GF-D8 (cell line): ENCODE measurements at places on chromosomes 11 and 22.

DNA sequence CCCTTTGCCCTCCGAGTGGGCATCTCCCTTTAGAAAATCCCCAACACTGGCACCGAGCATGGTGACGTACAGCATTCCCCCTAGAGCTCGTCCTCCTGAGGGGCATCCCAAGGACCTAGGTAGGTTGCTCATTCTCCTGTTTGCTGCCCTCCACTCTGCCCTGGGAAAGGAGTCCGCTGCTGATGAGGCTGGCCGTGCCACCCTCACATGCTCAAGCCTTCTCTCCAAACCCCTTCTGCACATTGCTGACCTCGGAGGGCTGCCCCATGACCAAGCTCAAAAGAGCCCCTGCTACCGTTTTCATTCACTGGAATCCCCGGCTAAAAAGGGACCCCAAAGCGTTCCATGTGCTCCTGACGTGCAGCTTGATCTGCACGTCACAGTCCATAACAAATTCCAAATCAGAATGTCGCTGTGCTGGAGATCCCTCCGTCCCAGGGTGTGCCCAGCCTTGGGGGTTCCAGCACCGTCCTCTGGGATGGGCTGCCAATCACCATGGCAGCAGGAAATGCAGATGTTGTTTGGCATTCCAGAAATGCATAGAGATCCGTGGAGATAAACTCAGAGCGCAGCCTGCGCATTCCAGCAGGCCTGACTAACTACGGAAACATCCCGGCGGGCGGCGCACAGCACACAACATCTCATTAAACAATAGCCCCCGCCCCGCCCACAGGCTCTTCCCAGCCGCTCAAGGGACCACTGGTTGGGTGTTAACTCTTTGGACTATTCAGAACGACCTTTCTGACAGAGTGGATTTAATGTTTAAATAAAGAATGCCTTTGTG is 26.3 kb upstream of the GNB1L start:
- DNase-seq = no peak

DNA sequence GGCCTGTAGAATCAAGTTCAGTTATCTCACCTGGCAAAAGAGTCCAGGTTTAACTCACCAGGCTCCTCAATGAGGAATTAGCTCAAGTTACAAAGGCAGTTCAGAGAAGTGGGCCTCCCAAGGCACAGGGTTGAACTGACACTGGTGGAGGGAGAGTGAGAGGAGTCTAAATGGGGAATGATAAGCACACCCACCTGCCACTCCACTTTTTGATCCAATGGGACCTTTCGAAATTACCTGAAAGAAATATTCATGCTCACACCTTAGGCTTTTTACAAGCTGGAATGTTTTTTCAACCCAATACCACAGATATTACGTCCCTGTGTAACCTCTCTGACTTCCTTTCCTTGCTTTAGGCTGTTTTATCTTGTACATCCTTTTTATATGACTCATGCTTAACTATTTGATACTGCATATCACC is 642.7 kb upstream of the TENM4 start:
- DNase-seq = no peak

GRCh38 chr11:11267312-11267711 is 85.7 kb downstream of the CSNK2A3 start:
- DNase-seq = no peak

DNA sequence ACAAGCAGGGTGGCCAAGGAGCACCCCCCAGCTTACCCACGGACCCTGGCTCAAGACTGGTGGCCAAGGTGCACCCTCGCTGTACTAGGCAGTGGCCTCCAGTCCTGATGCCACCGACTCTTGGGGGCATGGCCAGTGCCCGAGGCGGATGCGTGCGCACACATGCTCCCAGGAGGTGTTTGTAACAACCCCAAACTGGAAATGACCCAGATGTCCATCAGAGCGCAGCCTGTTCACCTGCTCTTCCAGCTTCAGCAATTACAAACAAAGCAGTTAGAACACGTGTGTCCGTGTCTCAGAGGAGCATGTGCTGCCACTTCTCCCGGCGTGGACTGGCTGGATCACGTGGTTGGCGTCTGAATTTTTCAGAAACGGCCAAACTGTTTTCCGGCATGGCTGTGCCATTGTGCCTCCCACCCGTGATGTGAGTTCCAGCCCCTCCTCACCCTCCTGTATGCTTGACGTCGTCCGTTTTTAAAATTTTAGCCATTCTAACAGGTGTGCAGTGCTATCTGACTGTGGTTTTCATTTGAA is 7.1 kb upstream of the MUC6 start:
- DNase-seq = no peak

DNA sequence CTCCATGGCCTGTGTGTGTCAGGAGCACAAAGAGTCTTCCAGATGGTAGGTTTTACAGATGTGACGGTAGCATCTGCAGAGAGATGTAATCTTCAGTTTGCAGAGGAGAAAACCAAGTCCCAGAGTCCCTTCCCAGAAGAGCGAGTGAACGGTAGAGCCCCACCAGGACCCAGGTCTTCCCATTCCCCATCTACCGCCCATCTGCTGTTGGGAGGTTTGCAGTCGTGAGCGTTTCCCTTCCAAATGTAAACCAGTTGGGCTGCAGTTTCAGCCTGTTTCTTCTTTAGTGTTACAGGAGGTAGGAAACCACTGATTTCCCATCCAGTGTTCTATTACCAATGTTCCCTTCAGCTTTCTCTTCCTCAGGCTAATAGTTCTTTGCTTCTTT is 24.0 kb downstream of the PANX1 start:
- no peak for DNase-seq

DNA sequence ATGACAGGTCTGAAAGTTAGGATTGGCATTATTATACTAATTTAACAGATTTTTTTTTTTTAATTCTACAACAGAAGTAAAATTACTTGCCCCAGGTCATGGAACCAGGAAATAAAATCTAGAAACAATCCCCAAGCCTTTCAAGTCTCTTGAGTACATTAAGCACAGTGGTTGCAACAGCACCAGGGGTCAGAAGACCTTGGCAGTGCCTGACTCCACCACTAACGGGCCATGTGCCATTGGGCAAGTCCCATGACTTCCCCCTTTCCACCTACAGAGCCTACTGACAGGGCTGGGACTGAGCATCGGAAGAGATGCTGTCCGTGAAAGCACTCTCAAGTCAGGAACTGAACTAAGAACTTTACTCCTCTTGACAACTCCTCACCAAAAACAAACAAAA is 98.6 kb upstream of the AKIP1 start:
- DNase-seq = no peak

- no peak for DNase-seq
These were observed 9.9 kb downstream of the MTMR2 start for GRCh38 chr11:95913830-95914615.

DNA sequence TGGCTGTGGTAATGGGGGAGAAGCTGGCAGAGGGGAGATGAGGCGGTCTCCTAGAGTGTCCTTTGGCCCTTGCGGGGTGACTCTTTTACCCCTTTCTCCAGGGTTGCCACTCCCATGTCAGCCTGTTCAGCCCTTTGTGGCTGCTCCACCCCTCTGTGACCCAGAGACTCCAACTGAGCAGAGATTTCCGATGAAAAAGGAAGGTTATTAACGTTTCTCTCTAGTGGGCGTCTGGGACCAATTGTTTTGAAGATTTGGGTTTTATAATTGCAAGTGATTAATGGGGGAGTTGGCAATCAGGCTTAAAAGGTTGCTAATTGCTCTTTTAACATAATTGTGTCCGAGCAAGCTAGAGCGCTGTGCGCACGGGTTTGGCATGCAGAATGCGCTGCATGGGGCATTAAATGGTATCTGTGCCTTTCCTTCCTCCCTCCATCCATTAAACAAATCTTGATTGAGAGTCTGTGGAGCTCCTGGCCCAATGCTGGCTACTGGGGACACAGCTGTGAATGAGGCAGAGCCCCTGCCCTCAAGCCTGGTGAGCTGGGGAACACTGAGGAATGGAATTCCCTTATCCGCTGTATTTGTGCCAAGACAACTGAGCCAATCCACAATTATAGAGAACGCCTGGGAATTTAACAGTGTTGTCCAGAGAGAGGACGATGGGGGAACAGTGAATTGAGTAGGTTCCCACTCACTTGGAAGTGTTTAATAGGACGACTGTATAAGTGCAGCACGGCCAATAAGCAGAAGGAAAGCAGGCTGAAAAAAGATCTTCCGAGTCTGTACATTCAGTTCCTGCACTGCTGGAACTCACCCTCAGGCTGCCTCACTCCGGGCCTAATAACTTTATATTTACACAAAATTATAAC is 295.9 kb downstream of the MIAT start:
- DNase-seq = no peak

- peak; percentile 67 for DNase-seq
These were observed 10.9 kb upstream of the APOBEC3C start for GRCh38 chr22:39003165-39003638.

GRCh38 chr11:118057251-118058145 is 19.4 kb upstream of the TMPRSS4 start:
- no peak for DNase-seq

DNA sequence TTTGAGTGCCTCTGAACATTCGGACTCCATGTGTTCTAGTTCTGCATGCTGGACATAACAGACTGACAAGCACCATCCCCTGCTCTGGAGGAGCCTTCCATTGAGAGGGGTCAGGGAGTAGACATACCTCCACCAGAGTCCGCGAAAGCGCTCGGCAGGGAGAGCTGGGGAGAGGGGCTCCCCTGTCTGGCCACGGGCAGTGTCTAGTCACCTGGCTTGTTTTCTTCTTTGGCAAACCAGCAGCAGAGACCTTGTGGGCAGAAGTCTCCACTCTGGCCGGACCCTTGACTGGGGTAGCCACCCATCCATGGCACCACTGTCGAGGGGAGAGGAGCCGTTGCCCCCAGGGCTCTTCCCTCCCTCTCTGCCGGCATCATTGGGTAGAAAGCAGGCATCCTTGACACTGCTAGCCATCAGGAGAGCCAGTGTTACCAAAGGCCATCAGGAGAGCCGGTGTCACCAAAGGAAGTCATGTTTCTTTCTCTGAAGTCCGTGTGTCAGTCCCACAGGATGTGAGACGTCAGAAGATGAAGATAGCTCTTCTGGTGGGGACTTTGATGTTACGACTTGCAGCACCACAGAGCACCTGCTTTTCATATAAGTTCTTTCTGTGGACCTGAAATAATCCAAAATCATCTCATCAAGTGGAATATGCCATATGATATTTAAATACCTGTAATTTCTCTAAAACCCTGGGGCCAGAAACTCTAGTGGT is 305.6 kb downstream of the TBC1D22A start:
- DNase-seq = no peak

GRCh38 chr11:9049959-9050358 is 41.4 kb downstream of the SCUBE2 start:
- DNase-seq = no peak

DNA sequence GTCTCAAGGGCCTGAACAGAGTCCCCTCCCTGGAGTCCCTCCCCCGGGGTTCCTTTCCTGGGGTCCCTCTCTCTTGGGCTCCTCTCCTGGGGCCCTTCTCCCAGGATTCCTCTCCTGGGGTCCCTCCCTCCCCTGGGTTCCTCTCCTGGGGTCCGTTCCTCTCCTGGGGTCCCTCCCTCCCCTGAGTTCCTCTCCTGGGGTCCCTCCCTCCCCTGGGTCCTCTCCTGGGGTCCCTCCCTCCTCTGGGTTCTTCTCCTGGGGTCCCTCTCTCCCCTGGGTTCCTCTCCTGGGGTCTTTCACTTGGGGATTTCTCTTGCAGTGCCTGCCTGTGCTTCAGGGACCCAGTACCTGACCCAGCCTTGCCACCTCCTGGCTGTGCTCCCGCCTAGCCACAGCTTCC is 386.1 kb downstream of the TBC1D22A start:
- DNase-seq = no peak

DNA sequence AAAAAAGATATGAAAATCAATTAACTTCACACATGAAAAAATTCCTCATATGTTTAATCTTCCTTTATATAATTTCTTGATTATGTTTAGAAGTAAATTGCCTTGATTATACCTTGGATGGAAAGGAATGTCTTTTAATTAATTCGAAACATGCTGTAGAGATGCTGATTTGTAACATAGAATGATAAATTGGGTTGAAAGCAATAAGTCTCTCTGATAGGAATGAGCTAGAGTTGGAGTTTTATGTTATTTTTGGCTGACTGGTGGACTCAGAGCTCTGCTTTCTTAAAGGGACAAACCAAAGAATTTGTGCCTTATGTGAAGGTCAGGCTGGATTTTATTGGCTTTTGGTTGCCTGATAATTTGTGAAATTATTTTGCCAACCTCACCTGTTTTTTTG is 94.7 kb upstream of the RAG2 start:
- DNase-seq = no peak

DNA sequence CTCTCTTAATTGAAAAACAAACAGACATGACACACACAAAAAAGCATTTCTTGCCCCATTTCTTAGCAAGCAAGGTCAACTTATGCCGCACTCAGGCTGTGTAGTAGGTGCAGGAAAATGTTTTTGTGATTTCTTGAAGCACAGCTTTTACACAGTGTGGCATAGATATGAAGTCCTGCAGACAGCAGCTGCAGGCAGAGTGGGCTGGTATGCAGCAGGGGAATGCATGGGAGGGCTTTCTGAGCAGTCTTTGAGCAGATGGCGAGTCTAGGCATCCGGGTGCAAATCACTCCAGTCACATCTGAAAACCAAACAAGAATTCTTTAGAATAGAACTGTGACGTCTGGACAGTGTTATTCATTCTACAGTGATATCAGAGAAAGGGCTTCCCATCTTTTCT is 87.5 kb downstream of the BLID start:
- DNase-seq = no peak

GRCh38 chr11:85750646-85751045 is 60.3 kb downstream of the SYTL2 start:
- DNase-seq = no peak

- DNase-seq = no peak
These were observed 1328.7 kb upstream of the RAG2 start for GRCh38 chr11:37926772-37927171.

DNA sequence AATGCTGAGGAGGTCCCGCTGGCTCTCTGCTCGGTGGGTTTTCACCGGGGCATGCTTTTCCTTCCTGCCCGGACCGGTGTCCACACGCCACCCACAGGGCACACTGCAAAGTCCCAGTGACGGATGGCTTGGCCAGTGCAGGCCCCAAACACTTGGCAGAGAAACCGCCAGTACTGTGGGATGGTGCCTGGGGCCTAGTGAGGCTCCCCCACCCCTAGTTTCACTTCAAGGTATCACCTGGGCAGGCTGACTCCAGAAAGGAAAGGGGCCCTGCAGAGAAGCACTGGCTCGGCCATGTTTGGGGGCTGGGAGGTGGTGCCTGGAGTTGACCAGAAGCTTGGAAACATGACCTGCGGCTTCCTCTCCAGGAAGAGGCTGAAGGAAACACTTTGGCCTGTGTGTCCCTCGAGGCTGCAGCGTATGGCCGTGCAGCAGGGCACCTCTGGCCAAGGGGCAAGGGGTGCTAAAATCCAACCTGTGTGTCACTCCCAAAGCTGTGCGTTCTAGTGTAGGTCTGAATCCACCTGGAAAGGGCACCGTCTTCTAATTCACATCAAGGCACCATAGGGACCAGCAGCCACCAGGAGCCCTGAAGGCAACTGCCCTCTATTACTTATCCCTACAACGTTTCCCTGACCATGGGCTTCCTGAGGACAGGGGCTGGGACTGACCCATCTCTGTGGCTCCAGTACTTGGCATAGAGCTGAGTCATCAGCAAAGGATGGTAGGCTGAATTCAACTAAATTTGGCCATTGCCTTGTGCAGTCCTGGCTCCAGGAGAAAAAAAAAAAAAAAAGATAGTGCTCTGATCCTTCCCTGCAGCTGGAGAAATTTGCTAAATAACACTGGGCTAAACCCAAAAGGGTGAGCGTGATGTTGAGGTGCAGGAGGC is 22.6 kb downstream of the TPBGL start:
- DNase-seq = no peak
